Activated CD4-positive, alpha-beta T cell treated with anti-CD3 and anti-CD28 coated beads for 1 hour (primary cell): ENCODE measurements at places on chromosomes 7 and 10.

- DNase-seq: no peak
Measured at GRCh38 chr7:10874666-10875065, 99.0 kb upstream of the PHF14 start.

- DNase-seq: no peak
Measured at GRCh38 chr7:7203813-7204575, 21.6 kb downstream of the C1GALT1 start.

GRCh38 chr7:66627151-66627681 lies 1.5 kb upstream of the KCTD7 start:
- no peak for DNase-seq

GRCh38 chr10:101575091-101575490 lies 13.0 kb downstream of the POLL start:
- no peak for DNase-seq

DNA sequence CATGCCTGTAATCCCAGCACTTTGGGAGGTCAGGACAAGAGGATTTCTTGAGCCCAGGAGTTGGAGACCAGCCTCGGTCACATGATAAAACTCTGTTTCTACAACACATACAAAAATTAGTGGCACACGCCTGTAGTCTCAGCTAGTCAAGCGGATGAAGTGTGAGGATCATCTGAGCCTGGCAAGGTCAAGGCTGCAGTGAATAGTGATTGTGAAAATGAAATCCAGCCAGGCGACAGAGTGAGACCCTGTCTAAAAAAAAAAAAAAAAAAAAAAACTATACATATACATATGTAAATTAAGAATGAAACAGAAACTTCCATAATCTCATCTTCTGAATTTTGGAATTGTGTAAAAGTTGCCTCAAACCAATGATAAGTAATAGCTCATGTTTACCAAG lies 18.2 kb upstream of the FAM170B start:
- no peak for DNase-seq

- no peak for DNase-seq
Measured at GRCh38 chr7:106260136-106260561, 24.6 kb downstream of the NAMPT start.

GRCh38 chr10:92125144-92125543 lies 165.7 kb downstream of the CPEB3 start:
- DNase-seq: no peak

DNA sequence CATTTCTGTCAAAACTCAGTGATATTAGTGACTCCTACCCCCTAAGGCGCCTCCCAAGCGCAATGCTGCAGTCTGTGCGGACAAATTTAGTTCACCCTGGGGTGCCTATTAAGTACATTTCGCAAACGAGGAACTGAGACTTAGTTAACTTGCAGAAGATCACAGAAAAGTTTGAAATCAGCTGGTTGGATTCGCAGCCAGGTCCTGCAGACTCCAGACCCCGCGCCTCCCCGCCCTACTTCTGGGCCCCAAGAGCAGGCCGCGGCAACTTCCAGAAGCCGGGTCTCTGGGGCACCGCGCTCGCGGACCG lies 588 bp downstream of the CYREN start:
- no peak for DNase-seq

DNA sequence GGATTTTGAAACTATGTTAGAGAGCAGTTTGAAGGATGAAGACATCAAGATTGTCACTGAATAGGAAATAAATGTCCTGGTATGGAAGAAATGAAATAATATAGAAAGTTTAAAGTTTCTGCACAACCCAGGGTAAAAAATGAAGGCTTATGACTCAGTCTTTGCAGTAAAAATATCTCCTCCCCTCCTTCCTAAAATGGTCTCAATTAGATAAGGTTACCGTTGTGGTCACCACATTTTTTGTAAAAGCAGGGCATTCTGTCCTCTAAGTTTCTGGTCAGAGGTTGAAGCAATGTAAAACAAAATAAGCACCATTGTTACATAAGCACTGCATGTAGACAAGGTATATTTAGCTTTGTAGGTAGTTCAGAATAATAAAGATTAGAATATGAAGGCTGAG lies 403.5 kb downstream of the SUGCT start:
- DNase-seq: no peak

DNA sequence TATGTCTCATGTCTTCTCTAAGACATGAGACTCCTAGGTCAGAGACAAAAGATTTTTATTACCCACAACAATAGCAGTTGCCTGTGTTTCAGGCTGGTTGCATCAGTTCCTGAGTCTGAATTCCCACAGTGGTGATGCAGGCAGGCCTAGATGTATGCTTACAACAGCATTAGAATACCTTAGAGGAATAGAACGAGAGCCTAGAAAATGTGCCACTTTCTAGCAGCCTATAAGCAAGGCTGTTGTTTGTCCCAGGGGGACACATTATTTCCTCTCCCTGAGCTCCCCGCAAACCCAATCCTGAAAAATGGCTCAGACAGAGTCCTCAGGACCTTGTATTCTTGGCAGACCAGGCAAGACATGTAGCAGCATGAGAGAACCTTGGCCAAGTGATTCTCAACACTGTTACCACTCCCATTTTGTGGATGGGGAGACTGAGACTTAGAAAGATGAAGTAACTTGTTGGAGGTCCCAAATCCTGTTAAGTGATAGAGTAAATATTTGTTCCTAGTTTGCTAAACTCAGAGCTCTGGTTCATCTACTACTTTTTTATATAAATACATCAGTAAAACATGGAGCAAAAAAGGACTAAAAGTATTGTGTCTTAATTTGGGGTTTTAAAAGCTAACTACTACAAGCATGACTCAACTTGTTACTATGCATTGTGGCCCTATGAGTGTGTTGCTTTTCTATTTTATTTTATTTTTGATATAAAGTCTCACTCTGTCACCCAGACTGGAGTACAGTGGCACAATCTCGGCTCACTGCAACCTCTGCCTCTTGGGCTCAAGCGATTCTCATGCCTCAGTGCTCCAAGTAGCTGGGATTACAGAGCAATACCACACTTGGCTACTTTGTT lies 14.2 kb downstream of the VTI1A start:
- no peak for DNase-seq

DNA sequence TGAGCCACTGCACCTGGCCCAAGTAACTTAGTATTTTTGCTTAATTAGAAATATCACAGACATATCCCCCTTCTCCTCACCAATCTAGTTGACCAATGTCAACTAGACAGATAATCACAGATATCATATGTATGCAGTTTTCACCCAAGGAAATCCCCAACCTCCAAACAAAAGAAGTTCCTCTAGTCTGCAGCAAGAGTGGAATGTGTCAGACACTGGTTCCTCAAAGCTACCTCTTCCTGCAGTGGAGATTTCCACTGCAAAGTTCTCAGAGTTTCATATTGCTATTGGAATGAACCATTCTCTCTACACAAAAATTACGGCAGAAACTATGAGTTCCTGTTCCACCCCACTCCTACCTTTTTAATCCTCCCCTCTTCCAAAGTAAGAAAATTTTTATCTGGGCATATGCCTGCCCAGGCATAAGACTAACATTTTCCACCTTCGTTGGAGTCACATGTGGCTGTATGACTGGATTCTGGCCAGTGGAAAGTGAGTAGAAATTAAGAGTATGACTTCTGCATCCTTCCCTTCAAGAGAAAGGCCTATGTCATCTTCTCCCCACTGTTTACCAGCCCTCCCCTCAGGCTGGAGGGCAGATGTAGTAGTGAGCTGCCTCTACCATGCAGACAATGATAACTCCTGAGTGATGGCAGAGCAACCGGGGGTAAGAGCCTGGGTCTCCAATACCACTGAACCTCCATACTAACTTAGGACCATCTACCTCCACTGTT lies 103.0 kb downstream of the MYOF start:
- DNase-seq: no peak

DNA sequence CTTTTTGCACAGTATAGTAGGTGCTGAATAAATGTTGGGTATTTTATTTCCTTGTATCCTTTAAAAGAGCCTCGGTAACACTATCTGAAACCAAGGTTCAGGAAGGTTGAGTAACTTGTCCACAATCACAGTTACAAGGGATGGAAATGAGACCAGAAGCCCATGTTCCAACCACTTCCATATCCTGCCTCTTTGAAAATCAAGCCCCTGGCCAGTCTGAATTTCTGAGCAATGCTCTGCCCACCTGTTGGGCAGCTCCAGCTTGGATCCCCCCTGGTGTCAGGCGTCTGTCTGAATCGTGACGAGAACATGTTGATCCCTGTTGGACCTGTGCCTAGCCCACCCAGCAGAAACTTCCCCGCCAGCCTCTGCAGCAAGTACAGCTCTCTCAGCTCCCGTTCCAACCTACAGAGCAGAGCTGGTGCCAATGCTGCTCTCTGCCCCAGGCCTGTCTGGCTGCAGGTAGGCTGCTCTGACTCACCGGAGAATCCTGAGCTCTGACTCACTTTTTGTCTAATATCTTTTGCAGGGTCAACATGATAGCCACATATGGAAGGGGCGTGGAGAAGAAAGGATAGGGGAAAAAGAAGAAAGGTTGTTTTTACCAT lies 595.5 kb downstream of the INHBA start:
- DNase-seq: no peak

GRCh38 chr7:94303695-94304094 lies 91.0 kb upstream of the COL1A2 start:
- no peak for DNase-seq

DNA sequence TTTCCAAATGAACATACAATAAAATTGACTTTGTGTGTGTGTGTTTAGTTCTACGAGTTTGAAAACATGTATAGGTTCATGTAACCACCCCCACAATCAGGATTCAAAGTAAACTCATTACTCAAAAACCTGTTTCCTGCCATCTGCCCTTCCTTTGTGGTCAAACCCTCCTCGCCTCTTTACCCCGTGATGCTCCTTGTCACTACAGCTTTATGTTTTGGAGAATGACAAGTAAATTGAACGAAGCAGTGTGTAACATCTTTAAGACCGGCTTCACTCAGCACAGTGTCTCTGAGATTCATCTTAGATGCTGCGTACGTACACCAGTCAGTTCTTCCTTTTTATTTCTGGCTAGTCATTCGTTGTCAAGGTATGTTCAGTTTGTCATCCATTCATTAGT lies 54.6 kb upstream of the MKI67 start:
- no peak for DNase-seq

- DNase-seq: no peak
Measured at GRCh38 chr7:99004781-99005500, 126.6 kb downstream of the TRRAP start.

GRCh38 chr10:77289027-77289501 lies 348.5 kb downstream of the KCNMA1 start:
- DNase-seq: no peak

- DNase-seq: no peak
Measured at GRCh38 chr7:134126596-134126965, 559 bp upstream of the LRGUK start.

DNA sequence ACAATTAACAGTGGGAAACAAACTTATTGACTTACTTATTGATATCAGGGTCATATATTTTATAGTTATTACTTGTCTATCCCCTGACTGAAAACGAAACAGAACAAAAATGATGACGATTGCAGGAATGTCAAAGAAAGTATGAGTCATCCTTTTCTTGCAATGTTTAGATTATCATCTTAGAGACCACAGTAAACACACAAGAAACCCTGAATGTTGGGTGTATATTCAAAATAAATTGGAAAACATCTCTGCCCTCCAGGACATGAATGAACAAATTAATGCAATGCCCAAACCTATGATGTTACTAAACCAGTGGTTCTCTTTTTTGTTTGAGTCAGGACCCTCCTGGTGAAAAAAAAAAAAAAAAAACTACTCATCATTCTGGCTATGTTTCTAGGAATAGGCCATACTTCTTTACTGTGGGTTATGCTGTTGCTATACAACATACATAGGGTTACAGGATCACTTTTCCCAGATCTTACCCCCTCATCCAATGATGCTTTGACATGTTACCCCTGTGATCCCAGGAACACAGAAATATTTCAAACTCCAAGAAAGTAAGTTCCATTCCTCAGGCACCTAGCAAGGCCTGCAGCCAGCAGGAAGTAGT lies 623.4 kb upstream of the IGFBP3 start:
- no peak for DNase-seq

GRCh38 chr10:96683065-96683464 lies 37.2 kb downstream of the PIK3AP1 start:
- no peak for DNase-seq

DNA sequence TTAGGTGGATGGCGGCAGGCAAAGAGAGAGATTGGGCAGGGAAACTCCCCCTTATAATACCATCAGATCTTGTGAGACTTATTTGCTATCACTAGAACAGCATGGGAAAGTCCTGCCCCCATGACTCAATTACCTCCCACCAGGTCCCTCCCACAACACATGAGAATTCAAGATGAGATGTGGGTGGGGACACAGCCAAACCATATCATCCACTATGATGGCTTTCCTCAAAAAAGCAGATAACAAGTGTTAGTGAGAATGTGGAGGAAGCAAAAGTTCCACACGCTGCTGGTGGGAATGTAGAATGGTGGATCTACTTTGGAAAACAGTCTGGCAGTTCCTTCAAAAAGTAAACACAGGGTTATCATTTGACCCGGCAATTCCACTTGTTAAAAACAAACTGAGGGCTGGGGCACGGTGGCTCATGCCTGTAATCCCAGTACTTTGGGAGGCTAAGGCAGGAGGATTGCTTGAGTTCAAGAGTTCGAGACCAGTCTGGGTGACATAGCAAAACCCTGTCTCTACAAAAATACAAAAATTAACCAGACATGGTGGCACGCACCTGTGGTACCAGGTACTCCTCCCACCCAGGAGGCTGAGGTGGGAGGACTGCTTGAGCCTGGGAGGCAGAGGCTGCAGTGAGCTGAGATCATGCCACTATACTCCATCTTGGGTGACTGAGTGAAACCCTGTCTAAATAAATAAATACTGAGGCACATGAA lies 161.4 kb upstream of the EEPD1 start:
- DNase-seq: no peak

DNA sequence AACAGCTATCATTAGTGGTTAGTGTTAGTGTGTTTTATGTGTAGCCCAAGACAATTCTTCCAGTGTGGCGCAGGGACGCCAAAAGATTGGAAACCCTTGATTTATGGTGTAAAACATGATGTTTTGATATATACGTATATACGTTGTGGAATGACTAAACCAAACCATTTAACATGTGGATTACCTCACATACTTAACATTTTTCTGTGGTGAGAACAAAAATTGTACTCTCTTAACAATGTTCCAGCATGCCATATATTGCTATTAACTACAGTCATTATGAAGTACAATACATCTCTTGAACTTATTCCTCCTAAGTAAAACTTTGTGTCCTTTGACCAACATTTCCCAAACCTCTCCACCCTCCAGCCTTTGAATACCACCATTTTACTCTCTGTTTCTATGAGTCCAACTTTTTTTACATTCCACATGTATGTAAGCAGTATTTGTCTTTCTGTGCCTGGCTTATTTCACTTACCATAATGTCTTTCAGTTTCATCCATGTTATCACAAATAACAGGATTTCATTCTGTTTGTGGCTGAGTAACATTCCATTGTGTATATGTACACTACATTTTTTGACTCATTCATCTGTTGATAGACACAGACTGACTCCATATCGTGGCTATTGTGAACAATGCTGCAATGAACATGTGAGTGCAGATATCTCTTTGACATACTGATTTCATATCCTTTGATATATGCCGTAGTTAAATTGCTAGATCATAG lies 42.2 kb upstream of the MAGI2 start:
- DNase-seq: no peak

- no peak for DNase-seq
Measured at GRCh38 chr7:90424720-90425119, 21.5 kb downstream of the CLDN12 start.

- DNase-seq: no peak
Measured at GRCh38 chr10:114852197-114852596, 30.6 kb downstream of the FHIP2A start.
